Activated CD8-positive, alpha-beta T cell treated with anti-CD3 and anti-CD28 coated beads for 36 hours (primary cell): ENCODE measurements at places on chromosomes 12 and 14. TPM values are rescaled to one million over a fixed set of nuclear protein-coding genes. Genes with fewer than 3 reads are reported as not detected.

The RAB3IP gene
- total RNA-seq = 37.2 TPM

The HOXC10 gene
- not detected for total RNA-seq

The CCDC197 gene
- total RNA-seq = not detected

The DPY19L2 gene
- total RNA-seq = 6.1 TPM

The GSG1 gene
- not detected for total RNA-seq

The PRIMA1 gene
- not detected for total RNA-seq

The MMAB gene
- 60.5 TPM for total RNA-seq
